ENCODE measurements at places on chromosomes 3 and 15.

- no peak for DNase-seq
These were observed 507.0 kb downstream of the ZPLD1 start for GRCh38 chr3:102941786-102942185.

DNA sequence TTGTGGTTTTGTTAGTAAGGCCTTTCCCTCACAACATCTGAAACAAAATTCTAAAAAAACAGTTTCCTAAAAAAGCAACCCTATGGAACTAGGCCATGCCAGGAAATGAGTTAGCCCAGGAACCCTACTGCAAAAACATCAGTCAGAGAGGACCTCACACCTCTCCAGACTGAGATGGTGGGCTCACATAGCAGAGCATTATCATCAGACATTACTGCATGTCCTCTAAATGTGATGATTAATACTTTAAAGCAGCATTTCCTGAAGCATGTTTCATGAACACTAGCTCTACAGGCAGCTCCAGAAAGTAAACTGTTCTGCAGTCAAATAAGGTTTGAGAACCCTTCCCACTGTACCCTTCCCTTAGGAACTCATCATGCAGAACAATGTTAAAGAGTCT, 232.3 kb upstream of the MRPL3 start:
- DNase-seq = no peak

DNA sequence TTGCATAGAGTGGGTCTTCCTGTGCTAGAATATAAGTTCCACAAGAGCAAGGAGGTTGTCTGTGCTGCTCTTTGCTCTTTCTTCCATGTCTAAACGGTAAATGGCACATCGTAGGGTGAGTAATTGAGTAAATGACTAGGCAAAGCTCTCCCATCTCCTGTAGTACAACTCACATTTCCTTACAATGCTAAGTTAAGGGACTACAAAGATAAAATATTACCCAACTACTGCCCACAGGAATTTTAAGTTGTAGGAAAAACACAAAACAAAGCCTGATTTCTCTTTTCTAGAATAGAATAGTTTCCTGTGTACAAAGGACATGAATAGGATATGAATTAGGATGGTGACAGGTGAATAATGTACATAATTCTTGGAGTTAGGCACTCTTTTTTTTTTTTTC, 19.9 kb upstream of the LRIG1 start:
- no peak for DNase-seq

DNA sequence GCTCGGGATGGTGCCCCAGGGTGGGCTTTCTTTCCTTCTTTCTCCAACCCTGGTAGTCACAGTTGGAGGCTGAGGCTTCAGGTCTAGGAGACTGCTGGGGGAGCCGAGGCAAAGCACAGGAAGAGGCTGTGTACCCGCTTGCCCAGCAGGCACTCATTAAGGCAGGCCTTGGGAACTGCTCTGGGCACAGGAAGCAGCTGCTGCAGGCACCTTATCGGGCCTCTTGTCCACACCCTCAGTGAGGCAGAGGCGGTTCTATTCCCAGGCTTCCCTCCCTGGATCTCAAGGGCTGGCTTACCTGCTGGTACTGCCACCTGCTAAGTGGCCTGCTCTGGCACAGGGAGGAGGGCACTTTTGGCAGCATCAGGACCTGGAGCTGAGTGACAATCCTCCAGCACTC, 15.8 kb upstream of the GRM2 start:
- DNase-seq = no peak

- no peak for DNase-seq
These were observed 4.6 kb downstream of the TMEM108 start for GRCh38 chr3:133042778-133043177.

- DNase-seq = no peak
These were observed 92.1 kb upstream of the GADL1 start for GRCh38 chr3:30986551-30986950.

GRCh38 chr15:91408476-91409076, 308.5 kb downstream of the SV2B start:
- no peak for DNase-seq

DNA sequence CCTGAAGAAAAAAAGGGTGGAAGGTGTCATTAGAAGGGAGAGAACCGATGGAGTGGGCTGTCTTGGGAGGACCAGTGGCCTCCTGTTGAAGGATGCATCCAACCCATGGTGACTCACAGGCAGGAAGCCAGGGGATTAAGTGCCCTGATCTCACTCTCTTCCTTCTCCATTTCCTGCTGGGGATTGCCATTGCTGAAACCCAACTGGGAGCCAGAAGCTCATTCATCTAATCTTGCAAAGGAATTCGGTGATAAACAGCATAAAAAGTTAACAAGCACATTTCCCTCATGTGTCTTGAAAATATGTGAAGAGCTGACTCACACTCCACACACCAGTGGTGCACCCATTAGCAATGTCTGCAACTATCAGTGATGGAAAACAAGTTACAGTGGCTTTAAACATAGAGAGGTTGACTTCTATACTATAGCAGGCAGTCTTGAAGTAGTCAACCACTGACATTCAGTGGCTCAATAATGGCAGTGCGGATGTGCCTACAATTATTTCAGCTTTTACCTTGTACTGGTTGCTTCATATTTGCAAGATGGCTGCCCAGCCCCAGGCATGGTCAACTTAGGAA, 12.8 kb upstream of the CSRNP1 start:
- DNase-seq = no peak

GRCh38 chr3:111594781-111595180, 365 bp downstream of the ZBED2 start:
- DNase-seq = no peak

DNA sequence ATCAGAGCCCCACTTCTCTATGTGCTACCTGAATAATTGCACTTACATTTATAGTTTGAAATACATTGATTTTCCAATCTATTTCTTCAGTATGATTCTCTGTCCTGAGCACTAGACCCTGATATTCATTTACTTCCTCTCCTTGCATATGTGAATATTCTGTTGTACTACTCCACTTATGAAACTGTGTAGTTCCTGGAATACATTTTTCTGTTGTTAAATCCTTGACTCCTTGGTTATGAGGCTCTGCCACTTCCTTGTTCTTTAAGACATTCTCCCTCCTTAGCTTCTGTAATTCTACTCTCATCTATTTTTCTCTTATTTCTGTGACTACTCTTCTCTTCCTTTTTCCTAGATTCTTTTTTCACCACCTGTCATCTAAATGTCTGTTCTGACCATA, 12.9 kb upstream of the MGA start:
- DNase-seq = no peak

DNA sequence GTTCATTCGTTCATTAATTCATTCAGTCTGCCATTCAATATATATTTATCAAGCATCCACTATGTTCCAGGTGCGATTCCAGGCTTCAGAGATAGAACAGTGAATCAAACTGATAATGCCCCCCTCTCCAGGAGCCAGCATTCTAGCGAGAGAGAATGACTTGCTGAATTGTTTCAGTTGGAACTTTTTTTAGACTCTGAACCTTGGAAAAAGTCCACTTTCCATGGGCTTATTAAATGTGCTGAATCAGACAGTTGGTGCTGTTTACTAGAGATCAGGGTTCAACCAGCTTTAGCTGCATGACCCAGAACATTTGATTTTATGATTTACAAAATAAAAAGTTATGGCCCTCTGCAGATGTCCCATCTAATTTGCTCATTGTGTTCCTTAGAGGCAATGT, 213.2 kb downstream of the THSD4 start:
- no peak for DNase-seq

DNA sequence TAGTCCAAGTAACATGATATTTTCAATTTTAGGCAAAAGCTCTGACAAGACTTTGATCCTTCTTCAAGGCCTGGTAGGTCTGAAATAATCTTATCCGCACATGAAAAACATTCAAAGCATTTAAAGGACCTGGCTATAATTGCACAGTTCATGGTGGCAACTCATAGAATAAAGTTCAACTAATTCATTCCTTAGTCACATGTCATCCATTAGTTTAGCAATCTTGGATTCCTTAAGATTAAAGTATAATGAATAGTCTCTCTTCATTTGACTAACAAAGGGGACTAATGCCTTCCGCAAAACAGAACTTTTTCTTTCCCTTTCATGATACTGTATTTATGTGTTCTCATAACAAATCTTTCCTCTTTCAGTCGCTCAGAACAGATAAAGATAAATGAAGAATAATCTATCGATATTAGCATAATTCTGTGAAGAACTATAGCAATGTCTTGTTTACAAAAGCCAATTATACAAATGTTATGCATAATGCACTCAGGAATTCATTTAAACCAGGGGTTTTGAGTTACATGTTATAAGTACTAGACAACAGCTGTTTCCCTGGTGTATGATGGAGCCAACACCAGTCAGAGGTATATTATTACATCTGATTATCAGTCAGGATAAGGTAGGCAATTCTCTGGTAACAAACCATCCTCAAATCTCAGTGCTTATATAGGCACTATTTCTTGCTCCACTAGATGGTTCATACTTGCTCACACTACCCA, 172.5 kb downstream of the POTEB3 start:
- no peak for DNase-seq

DNA sequence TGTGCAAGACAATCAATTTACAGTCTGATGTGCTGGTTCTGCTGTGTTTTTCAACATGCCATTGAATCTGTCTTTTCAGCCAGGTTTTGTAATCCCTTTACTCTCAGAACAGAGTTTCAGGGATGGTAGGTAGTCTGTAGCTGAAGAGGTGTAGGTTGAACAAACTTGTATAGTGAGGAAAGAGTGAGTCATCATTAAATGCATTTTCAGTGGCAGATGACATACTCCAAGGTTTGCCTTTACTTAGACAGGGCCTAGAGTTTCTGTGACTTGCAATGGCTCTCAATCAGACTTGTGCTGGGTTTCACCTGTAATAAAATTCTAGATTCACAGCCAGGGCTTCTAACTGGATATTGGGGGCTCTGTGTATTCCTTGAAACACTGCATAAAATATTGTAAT, 94.6 kb downstream of the CYP19A1 start:
- no peak for DNase-seq

DNA sequence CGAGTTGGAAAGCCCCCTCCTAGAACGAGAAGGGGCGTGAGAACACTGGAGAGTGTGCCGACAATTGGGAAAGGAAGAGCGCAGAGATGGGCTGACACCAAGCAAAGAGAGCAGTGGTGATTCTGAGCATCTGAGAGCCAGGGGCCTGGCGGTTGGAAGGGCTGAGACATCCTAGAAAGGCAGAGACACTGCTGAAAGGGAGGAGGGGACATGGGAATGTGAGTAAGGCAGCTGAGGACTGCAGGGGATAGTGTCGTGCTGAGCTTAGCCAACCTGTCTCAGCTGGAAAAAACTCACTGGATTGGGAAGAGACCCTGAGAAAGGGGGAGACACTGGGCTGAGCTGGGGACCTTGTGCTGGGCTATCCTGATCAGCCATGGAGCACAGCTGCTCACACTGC, 58.1 kb upstream of the SLC6A6 start:
- no peak for DNase-seq

GRCh38 chr3:101685870-101686307, 629 bp downstream of the RPL24 start:
- no peak for DNase-seq

DNA sequence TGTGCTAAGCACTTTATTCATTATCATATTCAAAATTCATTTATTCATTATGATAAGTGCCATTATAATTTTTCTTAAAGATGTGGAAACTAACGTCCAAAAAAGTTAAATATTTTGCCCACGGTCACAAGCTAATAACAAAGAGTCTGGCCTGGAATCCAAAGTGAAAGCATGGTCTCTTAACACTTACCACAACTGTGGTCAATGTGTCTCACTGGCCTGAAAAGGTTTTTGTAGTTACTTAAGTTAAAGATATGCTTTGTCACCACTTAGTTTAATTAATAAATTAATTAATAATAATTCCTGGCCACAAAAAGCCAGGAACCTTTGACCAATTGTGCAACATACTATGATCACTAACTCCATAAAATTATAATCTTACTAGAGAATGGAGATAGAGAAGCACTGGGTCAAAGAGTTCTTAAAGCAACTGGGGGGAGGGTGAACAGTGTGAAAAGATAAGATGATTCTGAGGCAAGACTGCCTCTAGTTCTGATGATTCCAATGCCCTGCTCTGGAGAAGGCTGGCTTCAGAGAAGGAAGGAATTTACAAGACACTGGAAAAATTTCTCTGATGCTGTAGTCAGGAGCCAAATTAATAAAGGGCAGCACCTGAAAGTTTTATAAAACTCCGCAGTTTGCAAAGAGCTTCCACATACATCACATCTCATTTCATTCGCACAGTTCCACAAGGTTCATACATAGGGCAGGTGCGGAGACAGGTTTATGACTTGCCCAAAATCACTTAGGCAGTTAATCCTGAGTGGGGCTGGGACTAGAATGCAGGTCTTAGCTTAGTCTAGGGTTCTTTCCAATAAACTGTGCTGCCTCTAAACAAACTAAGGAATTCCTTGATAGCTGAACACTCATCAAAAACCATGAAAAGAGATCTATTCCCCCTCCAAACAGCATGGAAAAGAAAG, 32.5 kb downstream of the NPTN start:
- no peak for DNase-seq

DNA sequence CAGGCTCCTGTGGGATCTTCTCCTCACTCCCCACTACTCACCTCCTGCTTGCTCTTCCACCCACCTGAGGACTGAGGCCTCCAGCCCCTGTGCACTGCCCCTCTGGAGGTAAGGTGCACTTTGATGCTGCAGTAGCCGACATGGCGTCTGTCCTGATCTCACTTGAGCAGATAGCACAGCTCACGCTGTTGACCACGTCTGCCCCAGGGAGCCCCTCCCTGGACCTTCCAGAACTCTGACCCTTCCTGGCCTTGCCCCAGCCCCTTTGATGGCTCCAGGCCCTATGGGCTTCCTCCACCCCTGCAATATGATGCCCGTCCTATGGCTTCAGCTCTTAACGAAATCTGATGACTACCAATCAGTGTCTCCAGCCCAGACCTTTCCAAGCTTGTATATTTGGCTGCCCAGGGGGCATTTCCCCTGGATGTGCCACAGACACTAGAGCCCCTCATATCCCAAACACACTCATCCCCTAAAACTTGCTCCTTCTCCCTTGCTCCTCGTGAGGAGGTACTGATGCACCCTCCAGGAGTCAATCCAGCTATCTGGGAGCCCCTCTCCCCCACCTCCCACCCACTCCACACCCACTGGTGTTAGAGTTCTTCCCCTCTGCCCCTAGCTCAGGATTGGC, 27.1 kb downstream of the KY start:
- DNase-seq = no peak

GRCh38 chr3:159882367-159882766, 106.3 kb upstream of the IL12A start:
- no peak for DNase-seq

DNA sequence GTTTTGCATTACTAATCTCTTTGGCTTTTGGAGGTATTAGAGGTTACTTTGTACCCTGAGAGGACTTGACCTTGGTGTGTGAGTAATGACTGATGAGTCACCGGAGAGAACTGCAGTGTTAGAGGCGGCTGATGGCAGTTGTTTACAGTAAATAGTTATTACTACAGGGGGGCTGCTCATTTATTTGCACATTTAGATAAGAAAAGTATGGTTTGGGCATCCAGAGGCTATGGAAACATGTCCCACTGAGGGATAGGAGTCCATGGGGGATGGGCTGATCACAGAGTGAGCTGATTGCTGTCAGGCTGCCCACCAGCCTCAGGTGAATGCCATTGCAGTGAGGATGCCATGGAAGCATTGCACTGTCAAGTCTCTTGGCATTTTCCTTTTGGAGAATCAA, 17.3 kb upstream of the STAC start:
- no peak for DNase-seq
